ENCODE measurements at places on chromosomes 6 and 20. TPM values are rescaled to one million over a fixed set of nuclear protein-coding genes. Genes with fewer than 3 reads are reported as not detected.

PLAGL1 gene
- 4.5 TPM for total RNA-seq

LY86 gene
- 10.2 TPM for total RNA-seq

ZNF334 gene
- total RNA-seq = 1.7 TPM

SGK2 gene
- 2.1 TPM for total RNA-seq

BPI gene
- not detected for total RNA-seq

IL17F gene
- not detected for total RNA-seq

DNA sequence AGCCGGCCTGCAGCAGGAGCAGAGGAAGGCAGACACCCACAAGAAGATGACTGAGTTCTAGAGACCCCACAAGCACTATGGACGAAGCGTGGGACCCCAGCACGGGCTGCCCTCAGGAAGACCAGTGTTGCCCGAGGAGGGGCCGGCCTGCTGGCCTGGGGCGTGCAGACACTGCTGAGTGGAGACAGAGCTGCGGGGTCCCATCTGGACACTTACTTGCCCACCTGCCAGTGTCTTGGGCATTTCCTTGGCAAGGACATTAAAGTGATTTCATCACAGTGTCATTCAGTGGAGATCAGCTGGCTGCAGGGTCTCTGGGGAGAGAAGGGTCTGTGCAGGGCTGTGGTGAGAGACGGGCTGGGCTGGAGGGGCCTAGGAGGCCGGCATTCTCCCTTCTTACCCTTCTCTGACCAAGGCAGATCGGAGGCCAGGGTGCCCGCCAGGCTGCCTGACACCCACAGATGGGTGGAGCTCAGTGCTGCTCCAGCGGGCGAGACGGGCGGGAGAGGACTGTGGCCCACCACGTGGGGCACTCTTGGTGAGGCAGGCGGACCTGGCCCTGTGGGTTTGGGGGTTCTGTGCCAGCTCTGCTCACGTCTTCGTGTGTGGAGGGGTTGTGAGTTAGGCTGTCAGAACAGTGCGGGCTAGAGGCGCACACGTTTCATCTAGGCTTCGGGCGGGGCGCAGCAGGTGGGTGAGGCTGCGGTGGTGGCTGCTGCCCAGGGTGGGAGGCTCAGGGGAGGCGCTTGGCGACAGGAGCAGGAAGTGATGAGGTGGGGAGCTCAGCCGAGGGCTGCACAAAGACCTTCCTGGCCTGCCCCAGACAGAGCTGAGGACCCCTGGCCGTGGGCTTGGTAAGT is at the start of gene LIME1:
Gene LIME1, plus strand, starts transcription at position 806 of the 860 bp plus-strand sequence. CDS start 886 bp downstream, outside the sequence.
- peak within 1 kb of the TSS; percentile 78 for H3K27ac ChIP-seq
- peak within 1 kb of the TSS; percentile 99 for H3K4me3 ChIP-seq
- peaks cover 25% of the 10 kb centered on the region for H3K4me1 ChIP-seq
- H3K27me3 ChIP-seq = no peaks in the 10 kb centered on the region

- peaks cover 11% of the 10 kb centered on the region for H3K27me3 ChIP-seq
- H3K27ac ChIP-seq = no peak overlapping the region
- H3K4me3 ChIP-seq = peak overlapping the region; percentile 57
- peaks cover 50% of the 10 kb centered on the region for H3K4me1 ChIP-seq
- H3K36me3 ChIP-seq = no peaks in the 10 kb centered on the region
Observed at GRCh38 chr20:62977613-62978560, 25.4 kb downstream of the SLC17A9 start.

DNA sequence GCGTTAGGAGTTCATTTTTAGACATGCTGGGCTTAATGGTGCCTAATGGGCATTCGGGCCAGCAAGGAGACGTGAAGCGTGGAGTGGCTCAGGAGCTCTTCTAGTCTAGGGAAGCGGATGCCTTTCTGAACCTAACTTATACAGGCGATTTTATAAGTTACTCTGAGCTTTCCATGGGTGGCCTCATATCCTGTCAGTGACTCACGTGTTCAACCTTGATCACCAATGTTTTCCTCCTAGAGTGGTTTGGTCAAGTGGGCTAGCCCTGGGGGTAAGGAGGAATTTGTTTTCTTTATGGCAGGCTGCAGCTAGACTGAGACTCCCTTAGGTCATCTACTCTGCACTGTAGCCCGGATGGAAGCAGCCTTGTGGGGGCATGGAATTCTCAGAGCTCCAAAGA is 52.1 kb downstream of the PLAGL1 start:
- DNase-seq = no peak
- no peaks in the 10 kb centered on the region for H3K4me1 ChIP-seq
- no peaks in the 10 kb centered on the region for H3K36me3 ChIP-seq
- H3K27ac ChIP-seq = no peak overlapping the region

DNA sequence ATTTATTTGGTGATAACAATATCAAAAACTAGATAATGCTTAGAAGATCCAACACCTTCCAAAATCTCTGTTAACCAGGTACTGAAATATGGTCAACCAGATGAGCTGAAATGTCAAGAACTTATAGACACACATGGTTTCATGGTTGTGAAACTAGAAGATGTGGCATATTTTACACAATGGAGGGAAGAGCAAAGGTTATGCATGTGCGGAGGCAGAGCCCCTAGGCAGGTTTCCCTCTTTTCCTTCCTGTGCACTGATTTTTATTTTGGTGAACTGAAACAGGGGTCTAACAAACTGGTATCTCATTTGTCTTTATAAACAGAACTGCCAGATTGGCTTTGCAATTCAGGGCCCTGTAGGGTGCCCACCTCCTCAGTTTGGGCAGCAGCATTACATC is 91.6 kb downstream of the PRL start:
- no peak for DNase-seq
- H3K4me1 ChIP-seq = no peaks in the 10 kb centered on the region
- H3K27me3 ChIP-seq = no peaks in the 10 kb centered on the region

DNA sequence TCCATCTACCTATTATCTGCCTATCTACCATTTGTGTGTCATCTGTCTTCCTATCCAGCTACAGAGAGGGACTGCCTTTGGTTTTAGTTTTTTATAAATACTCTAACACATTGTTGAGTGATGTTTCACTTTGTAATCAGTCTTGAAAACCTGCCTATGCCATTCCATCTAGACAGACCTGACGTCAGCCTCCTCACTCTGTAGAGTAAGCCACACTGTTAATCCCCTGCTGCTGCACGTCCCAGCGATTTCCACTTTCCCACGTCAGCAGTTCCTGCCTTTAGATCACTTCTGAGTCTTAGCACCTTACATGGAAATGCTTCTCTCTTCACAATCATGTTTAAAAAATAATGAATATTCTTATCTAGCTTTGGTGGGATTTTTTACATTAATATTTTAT is 54.8 kb downstream of the PLG start:
- no peaks in the 10 kb centered on the region for H3K27me3 ChIP-seq
- no peaks in the 10 kb centered on the region for H3K36me3 ChIP-seq
- DNase-seq = no peak
- no peak overlapping the region for H3K27ac ChIP-seq
- no peaks in the 10 kb centered on the region for H3K4me1 ChIP-seq
- no peak overlapping the region for H3K4me3 ChIP-seq

DNA sequence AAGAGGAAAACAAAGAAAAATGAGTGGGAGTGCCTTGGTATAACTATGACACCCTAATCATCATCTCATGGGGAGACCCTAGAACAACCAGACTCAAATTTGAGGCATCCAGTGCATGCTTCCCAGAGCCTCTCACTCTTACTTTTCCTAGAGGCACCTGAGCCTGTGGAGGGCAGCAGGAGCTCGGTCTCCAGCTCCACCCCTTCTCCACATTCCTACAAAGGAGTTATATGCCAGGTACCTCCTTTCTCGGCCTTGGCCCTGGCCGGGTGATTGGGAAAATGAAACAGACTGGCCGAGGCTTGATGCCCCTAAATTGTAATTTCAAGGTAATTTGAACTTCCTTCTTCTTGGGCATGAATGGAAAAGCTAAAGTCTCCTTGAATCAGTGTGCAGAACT is 761.2 kb upstream of the CHD6 start:
- H3K27ac ChIP-seq = no peak overlapping the region
- no peak for DNase-seq
- no peak overlapping the region for H3K4me3 ChIP-seq
- H3K27me3 ChIP-seq = no peaks in the 10 kb centered on the region

DNA sequence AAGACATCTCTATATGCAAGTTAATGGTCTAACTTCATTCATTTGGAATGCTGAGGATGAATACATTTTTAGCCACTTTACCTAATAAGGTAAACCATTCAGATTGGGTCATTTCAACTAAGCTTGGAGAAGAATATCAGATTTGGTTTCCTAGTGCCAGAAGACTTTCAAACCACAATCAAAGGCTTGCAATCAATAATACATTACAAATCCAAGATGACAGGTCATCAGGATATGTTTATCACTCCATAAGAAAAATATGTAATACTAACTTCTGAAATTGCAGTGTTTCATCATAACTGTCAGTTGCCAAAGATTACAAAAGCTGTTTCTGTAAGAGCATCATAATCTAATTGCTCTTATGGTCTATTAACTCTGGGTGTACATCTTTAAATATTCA is 654.0 kb downstream of the COL12A1 start:
- H3K4me1 ChIP-seq = no peaks in the 10 kb centered on the region
- no peaks in the 10 kb centered on the region for H3K27me3 ChIP-seq
- no peak overlapping the region for H3K4me3 ChIP-seq
- H3K36me3 ChIP-seq = no peaks in the 10 kb centered on the region
- no peak for DNase-seq

- DNase-seq = no peak
- no peaks in the 10 kb centered on the region for H3K36me3 ChIP-seq
- no peak overlapping the region for H3K4me3 ChIP-seq
- no peak overlapping the region for H3K27ac ChIP-seq
- H3K27me3 ChIP-seq = no peaks in the 10 kb centered on the region
Observed at GRCh38 chr6:2576499-2576898, 174.2 kb downstream of the MYLK4 start.

- DNase-seq = no peak
- no peaks in the 10 kb centered on the region for H3K4me1 ChIP-seq
- no peaks in the 10 kb centered on the region for H3K27me3 ChIP-seq
- no peak overlapping the region for H3K4me3 ChIP-seq
- H3K36me3 ChIP-seq = no peaks in the 10 kb centered on the region
- no peak overlapping the region for H3K27ac ChIP-seq
Observed at GRCh38 chr20:33576432-33577125, 85.5 kb upstream of the C20orf144 start.

DNA sequence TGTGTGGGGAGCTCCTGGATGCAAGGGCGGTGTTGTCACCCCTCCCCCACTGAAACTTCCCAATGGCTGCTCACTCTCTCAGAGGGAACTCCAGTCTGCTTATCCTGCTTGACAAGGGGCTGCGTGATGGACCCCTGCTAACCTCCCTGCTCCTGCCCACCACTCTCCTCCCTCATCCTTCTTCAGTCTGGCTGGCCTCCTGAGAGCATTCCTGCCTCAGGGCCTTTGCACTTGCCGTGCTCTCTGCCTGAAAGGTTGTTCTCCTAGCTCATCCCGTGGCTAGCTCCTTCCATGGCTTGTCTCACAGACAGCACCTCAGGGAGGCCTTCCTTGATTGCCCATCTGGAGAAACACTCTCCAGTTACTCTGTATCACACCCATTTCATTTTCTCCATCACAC is 73.9 kb upstream of the ZNFX1 start:
- no peak overlapping the region for H3K4me3 ChIP-seq
- H3K27ac ChIP-seq = no peak overlapping the region
- DNase-seq = no peak
- no peaks in the 10 kb centered on the region for H3K36me3 ChIP-seq
- no peaks in the 10 kb centered on the region for H3K27me3 ChIP-seq
- no peaks in the 10 kb centered on the region for H3K4me1 ChIP-seq

GRCh38 chr6:150730801-150731457 is 131.2 kb downstream of the PLEKHG1 start:
- H3K27ac ChIP-seq = no peak overlapping the region
- no peaks in the 10 kb centered on the region for H3K36me3 ChIP-seq
- DNase-seq = no peak
- H3K4me1 ChIP-seq = no peaks in the 10 kb centered on the region
- H3K27me3 ChIP-seq = no peaks in the 10 kb centered on the region

DNA sequence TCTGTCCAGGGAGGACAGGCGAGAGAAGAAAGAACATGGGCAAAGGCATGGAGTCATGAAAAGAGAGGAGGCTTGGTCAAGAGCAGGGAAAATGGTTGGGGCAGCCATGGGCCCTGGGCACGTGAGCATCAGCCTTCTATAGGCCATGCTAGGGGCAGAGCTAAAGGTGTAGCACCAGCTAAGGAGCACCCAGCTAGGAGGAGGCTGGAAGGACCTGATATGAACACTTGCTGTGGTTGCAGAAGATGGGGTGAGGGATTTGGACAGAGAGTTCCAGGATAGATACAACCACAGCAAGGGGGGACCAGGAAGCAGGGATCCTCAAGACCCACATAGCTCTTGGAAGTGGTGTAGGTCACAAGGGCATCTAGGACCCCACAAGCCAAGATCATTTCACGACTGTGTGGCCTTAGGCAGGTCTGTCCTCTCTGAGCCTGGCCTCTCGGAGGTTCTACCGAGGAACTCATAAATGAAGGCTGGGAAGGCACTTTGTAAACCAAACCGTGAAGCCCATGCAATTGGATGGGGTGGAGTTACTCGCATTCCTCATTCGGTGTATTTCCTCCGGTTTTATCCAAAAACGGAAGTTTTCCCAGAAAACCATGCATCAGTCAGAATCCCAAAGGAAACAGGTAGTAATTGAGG is 74.0 kb upstream of the TOP1 start:
- H3K27me3 ChIP-seq = no peaks in the 10 kb centered on the region
- no peak overlapping the region for H3K27ac ChIP-seq
- no peaks in the 10 kb centered on the region for H3K36me3 ChIP-seq

DNA sequence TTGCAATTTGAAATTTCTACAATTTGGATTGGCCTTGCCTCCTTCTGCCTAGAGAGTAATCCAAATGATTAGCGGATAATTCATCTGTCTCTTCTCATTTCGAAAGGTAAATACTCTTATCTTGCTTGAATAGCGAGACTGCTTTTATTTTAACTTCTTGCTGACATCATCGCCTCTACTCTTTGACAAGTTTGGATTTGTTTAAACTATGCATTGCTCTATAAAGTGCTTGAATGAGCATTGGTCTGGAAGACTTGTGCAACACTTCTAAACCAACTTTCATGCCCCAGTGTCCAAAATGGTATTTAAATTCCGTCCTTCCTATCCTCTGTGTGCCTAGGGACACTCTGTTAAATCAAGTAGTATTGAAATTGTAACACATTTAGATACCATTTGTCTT is 384.1 kb upstream of the SLC35B3 start:
- H3K36me3 ChIP-seq = no peaks in the 10 kb centered on the region
- no peak overlapping the region for H3K27ac ChIP-seq
- H3K4me3 ChIP-seq = no peak overlapping the region
- no peaks in the 10 kb centered on the region for H3K27me3 ChIP-seq

GRCh38 chr20:40087496-40087895 is 601.5 kb downstream of the MAFB start:
- no peaks in the 10 kb centered on the region for H3K27me3 ChIP-seq
- no peak for DNase-seq
- no peaks in the 10 kb centered on the region for H3K36me3 ChIP-seq
- no peak overlapping the region for H3K27ac ChIP-seq
- no peak overlapping the region for H3K4me3 ChIP-seq

All from naive thymus-derived CD4-positive, alpha-beta T cell (primary cell).